ENCODE measurements at places on chromosomes 6 and 20.

DNA sequence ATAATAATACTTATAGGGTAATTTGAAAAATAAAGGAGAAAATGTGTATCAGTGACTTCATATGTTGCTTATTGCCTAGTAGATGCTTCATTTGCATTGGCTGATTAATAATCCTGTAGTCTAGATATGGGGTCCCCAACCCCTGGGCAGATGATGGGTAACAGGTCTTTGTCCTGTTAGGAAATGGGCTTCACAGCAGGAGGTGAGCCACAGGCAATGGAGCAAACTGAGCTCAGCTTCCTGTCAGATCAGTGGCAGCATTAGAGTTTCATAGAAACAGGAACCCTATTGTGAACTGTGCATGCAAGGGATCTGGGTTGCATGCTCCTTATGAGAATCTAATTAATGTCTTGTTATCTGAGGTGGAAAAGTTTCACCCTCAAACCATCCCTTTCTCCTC lies 1049.5 kb upstream of the EPHA7 start:
- H3K4me1 ChIP-seq: peaks cover 56% of the 10 kb centered on the region
- H3K36me3 ChIP-seq: no peaks in the 10 kb centered on the region
- DNase-seq: no peak
- H3K4me3 ChIP-seq: no peak overlapping the region

GRCh38 chr6:108235127-108235526 lies 25.7 kb downstream of the SNX3 start:
- H3K4me1 ChIP-seq: peaks cover 15% of the 10 kb centered on the region
- H3K4me3 ChIP-seq: no peak overlapping the region
- DNase-seq: no peak
- no peaks in the 10 kb centered on the region for H3K27me3 ChIP-seq
- no peaks in the 10 kb centered on the region for H3K36me3 ChIP-seq

GRCh38 chr6:134519465-134519864 lies 201.6 kb upstream of the SGK1 start:
- DNase-seq: no peak
- H3K36me3 ChIP-seq: no peaks in the 10 kb centered on the region
- no peak overlapping the region for H3K27ac ChIP-seq
- no peaks in the 10 kb centered on the region for H3K27me3 ChIP-seq

DNA sequence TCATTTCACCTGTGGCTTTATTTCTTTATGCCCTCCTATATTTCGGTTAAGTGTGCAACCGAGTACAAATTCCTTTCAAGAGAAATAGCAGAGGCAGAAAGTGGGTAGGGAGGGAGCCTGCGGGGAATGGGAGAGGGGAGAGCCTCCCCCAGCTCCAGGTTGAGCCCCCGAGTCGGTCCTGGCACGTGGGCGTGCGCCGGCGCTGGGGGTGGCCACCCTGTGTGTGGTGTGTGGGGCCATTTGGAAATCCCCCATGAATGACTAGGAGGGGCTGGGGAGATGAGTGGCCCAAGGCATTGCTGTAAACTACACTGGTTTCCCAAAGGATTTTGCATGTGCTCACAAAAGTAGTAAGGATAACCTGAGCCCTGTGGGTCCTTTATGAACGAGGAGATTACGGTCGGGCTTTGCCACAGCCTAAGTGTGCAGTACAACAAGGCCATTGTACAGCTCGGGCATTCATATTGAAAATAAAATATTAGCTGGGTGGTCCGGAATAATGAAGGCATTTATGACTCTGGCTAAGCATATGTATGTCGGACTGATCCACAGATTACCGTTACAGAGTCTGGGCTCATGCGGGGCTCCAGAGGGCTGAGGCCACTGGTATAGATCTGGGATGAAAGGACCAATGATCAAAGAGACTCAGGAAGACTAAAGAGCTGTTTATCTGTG lies 84.5 kb upstream of the RALGAPA2 start:
- H3K4me1 ChIP-seq: peaks cover 6% of the 10 kb centered on the region
- no peak overlapping the region for H3K4me3 ChIP-seq
- DNase-seq: no peak
- H3K27ac ChIP-seq: no peak overlapping the region

GRCh38 chr6:27940766-27941165 lies 16.3 kb upstream of the OR2B6 start:
- peaks cover 11% of the 10 kb centered on the region for H3K4me1 ChIP-seq
- H3K36me3 ChIP-seq: no peaks in the 10 kb centered on the region
- H3K27ac ChIP-seq: no peak overlapping the region
- no peak for DNase-seq
- H3K4me3 ChIP-seq: no peak overlapping the region

GRCh38 chr6:20180935-20181334 lies 31.3 kb downstream of the MBOAT1 start:
- no peaks in the 10 kb centered on the region for H3K4me1 ChIP-seq
- no peak overlapping the region for H3K27ac ChIP-seq
- H3K27me3 ChIP-seq: no peaks in the 10 kb centered on the region
- no peak for DNase-seq

GRCh38 chr6:69719602-69720193 lies 77.1 kb downstream of the LMBRD1 start:
- H3K36me3 ChIP-seq: peaks cover 17% of the 10 kb centered on the region
- H3K4me3 ChIP-seq: no peak overlapping the region
- DNase-seq: no peak
- H3K27me3 ChIP-seq: no peaks in the 10 kb centered on the region
- H3K4me1 ChIP-seq: no peaks in the 10 kb centered on the region
- H3K27ac ChIP-seq: no peak overlapping the region

DNA sequence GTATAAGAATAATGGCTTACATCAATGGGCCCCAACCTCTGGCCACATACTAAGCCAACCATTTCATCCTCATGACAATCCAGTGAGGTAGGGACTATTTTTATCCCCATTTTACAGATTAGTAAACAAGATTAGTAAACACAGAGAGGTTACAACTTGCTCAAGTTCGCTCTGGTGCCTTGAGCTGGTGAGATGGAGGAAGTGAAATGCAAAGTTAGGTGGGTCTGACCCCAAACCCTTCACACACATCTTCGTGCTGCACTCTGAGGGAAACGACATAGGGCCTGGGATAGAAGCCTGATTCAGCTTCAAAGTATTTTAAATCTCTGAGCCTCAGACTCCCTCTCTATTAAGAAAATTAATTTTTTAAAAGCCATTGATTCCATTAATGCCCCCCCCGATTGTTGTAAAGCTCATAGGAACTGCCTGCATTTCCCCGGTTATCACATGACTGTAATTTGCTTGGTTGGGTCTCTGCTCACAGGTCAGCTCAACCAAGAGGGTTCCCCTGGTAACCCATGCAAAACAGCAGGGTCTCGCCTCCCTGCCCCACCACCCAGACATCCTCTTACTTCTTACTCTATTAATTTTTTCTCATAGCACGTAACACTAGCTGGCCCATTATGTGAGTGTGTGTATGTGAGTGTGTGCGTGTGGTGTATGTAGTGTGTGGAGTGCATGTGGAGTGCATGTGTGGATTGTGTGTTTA lies 221.2 kb downstream of the MAFB start:
- DNase-seq: no peak
- no peaks in the 10 kb centered on the region for H3K27me3 ChIP-seq
- H3K4me3 ChIP-seq: no peak overlapping the region
- H3K27ac ChIP-seq: no peak overlapping the region
- peaks cover 28% of the 10 kb centered on the region for H3K4me1 ChIP-seq
